ENCODE measurements at places on chromosomes 12 and 14.

DNA sequence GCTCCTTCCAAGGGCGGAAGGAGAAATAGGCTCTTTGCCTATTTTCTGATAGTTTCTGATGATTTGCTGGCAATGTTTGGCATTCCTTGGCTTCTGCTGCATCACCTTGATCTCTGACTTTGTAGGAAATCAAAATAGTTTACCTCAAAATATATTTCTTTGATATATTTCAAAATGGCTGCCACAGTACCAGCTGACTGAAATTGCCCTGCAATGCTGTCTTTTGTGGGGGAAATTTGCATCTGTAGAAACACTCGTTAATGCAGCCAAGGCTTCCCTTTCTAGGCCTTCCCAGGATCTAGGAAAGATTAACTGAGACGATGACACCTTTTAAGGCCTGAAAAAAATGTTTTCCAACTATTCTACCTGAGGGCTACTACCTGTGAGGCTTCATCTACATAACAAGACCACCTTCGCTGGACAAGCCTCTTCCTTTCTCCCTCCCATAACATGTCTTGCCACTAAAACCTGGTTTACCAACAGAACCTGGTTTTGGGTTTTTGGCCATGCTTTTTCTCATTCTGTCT, 212.8 kb upstream of the SSTR1 start:
- no peak for DNase-seq

- DNase-seq: no peak
Measured at GRCh38 chr14:32559590-32559989, 230.5 kb downstream of the AKAP6 start.

DNA sequence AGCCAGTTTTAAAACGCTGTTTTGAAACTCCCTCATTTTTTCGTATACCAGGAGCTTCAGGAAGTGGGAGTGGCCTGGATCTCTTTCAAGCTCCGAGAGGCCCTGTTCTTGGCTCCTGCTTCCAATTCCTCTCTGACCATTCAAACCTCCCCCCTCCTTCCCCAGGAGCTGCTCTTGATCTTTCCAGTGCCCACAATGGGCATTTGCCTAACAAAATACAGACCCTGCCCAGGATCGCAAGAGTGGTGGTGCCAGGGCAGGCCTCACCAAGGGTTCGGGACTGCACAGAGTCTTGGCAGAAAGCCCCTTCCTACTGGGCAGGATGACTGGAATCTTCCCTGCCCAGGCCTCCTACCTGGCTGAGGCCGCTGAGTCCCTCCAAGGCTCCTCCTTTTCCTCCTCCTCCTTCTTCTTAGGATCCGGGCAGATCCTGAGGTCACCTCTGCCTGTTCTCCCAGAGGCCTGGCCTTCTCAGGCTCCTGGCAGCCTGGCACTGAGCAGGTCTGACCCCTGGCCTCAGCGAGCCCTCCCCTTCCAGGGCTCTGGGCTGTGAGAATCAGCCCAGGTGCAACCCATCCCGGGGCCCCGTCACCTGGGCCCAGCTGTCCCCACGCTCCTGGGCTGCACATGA, 46.9 kb upstream of the NOS1 start:
- no peak for DNase-seq

DNA sequence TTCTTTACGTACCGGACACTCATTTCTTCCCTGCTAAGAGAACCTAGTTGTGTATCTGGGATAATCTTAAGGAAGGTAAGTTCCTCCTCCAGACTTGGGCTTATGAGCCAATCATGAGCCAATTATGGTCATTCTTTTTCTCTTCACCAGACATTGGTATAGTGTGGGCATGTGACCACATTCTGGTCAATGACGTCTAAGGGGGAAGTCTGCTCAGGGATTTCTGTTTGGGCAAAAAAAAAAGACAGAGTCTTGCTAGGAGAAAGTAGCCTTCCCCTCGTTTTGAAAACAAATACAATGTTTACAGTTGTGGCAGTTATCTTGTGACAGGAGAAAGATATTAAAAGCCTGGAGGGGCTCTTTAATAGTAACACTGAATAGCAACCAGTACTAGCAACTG, 20.1 kb upstream of the PLXNC1 start:
- no peak for DNase-seq

DNA sequence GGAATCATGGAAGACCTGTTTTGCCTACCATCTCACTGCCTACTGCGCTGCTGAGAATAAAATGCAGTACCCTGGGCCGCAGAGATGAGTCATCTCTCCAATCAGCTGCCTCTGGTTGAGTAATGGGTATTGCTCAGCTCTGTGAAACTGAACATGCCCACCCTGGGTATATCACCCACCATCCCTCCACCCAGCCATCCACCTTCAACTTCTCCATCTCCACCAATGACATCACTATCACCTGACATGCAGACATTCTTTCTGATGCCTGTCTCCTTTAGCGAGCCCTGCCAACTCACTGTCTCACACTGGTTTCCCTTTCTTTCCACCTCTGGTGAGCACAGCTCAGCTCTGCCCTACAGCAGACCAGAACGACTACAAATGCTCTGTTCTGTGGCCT, 33.6 kb downstream of the E2F7 start:
- DNase-seq: no peak

DNA sequence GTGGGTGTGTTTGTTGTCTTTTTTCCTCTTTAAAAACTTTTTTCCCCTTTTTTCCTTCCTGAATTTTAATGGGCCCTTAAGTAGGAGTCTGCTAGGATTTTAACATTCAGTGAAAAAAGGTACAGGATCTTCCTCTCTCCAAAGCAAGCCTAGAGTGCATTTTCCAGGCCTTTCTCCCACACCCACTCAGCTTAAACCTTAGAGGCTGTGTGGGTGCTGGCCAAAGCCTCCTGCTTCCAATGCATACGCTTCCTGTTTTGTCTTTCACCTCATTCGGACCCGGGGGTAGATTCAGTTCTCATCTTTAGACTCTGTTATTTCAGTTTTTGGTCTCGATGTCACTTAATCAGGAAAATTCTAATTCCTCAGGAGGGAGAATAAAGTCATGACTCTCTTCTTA, 51.2 kb downstream of the TMEM30B start:
- DNase-seq: no peak

DNA sequence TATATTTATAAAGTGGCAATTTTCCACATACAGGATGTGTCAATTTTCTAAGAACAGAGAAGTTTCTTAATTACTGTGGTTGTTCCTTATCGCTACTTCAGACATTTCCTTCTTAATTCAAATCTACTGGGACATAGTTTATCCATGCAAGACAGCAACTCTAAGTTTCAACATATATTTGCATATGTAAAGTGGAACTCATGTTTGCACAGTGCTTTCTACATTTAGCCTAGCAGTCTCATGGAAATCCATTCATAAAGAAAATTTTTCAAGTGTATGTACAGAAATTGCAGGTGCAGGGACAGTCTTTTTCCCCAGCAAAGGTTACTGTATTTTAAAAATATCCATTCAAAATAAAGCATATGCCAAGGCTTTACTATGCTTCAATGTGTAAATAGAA, 956.7 kb upstream of the SEL1L start:
- no peak for DNase-seq

DNA sequence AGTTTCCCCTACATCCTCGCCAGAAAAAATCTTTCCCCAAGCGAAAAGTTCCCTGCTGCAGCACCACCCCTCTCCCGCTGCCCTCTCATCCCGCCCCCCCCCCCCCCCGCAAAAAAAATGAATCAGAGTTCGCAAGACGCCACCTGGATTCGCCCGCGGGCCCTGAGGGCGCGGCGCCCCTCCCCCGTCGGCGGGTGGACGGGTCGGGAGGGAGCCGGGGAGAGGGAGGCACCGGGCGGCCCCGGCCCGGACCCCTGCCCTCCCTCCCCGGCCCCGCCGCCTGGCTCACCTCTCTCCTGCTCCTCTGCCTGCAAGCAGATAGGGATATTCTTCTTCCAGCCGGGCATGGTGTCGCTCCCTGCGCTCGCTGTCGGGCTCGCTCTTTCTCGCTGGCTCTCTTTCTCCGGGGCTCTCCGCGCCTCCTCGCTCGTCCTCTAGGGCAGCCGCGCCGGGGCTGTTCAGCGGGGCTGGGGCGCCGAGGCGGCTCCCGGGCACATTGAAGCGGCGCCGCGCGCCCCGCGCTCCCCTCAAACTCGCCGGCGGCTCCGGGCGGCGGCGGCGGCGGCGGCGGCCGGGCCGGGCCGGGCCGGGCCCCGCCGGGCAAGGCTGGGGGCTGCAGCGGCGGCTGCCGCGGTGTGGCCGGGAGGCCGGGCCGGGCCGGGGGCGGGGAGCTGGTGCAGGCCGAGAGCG, 200.3 kb upstream of the CAND1 start:
- no peak for DNase-seq

DNA sequence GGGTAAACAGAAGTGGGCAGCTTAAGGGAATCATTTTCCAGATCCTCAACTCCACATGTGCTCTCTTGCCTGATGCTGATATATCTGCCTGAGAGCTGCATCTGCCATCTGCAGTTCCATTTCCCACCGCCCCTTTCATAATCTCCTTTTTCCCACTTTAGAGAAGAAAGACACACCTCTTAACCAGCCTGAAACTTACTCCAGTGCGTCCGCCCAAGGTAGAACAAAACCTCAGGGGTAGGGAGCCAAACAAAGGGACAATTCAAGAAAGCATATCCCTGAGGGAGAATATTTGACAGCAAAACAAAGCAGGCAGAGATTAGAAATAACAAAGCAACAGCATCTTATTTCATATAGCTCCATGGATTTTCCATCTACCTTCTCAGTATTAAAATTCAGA, 4.3 kb downstream of the MDM1 start:
- DNase-seq: no peak

GRCh38 chr12:34388636-34389377, 366.5 kb downstream of the ALG10 start:
- no peak for DNase-seq

DNA sequence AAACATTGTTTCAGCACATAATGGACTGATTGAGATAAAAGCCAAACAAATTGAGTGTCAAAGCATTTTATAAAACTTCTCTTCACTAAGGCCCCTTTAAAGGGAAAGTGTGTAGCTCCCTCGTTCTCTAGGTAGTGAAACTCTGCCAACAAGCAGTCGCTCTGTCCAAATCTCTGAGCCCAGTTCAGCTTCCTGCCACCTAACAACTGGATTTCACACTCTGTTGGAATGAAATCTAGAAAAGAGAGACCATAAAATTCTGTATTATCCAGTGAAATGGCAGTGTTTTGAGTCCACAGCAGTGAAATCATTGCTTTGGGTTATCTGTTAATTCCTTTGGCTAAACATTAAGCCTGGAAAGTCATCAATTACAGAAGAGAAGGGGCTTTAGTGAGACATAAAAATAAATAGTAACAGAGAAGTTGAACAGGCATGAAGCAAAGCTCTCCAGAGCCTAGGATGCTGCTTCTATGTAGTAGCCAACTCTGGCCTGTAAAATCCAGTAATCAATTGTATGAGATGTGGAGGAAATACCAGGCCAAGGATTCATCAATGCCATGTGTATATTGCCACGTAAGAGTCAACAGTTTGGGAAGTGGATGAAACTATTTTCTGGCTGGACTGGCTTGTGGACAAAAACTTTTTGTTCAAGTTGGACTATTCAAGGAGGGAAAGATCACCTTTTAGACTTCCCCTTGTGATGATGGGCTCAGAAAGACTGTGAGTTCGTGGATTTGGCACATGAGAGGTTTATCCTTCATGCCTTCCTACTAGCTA, 122.5 kb downstream of the WIF1 start:
- DNase-seq: no peak

- no peak for DNase-seq
Measured at GRCh38 chr14:89209558-89209957, 207.5 kb downstream of the FOXN3 start.

DNA sequence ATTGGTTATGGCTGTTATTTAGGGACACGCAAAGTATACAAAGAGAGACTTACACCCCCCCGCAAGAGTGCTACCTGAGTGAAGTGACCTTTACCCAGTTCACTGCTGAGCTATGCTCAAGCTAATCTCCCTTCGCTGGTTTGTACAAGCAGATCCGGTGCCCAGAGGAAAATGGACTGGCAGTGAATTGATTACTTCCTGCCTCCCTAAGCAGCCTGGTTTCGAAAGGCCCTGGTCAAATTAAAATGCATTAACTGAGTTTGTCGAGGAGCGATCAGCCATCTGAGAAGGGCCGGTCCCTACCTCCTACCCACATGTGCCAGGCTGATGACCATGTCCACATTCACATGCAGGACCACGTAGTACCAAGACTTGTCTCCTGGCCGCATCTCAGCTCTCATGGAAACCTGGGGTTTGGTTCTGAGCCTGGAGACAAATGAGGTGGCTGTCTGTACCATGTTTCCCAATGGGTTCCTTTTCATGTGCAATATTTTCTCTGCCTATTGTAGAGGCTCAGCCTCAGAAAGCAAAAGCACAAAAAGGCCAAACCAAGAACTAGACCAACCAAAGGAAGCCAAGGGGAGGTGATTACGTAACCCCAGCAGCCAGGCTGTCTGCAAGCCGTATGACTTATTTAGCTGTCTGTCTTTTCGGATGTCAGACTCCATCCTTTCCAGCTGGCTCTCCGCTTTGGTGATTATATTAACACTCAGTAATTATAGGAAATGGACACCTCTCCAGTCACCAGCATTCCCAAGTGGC, 284.7 kb upstream of the PWP1 start:
- no peak for DNase-seq

Measured in D721Med (cell line).